ENCODE measurements at places on chromosomes 12 and 14.

DNA sequence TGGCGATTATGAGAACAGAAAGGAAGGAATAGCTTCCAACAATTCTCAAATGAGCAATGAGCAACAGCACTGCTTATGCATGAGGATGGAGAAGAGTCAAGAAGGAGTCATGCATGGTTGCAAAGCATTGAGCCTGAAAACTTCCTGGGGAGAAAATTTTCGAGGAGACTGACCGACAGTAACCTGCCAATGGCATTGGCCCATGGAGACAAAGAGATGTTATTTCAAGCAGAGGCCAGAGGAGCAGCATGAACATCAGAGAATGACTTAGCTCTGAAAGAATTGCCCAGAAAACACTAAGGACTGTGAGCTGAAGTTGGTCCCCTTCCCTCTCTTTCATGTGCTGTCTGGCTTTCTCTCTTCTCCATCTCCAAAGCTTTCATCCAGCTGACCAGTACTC is 343.4 kb downstream of the ADAMTS20 start:
- no peak for DNase-seq

DNA sequence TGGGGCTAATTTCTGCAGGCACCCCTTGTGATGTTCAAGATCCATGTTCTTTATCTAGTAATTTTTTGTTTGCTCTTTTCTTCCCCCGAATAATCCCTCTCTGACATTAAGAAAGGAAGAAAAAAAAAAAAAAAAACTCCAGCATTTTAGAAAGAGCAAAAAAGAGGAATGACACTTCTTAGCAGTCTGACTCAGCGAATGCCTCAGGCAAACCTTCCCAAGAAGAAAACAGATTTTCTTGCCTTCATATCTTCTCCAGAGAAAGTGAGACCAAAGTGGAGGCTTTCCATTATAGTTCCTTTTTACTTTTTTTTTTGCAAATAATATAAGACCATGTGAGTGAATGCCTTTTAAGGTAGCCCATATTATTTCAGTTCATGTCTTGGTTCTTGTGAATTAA is 479.0 kb upstream of the SYT1 start:
- DNase-seq = no peak

GRCh38 chr14:102994689-102995088 is 62.7 kb downstream of the CDC42BPB start:
- no peak for DNase-seq

- DNase-seq = no peak
Observed at GRCh38 chr12:43079476-43079875, 472.5 kb downstream of the ADAMTS20 start.

- no peak for DNase-seq
Observed at GRCh38 chr14:61326847-61327246, 5.5 kb downstream of the PRKCH start.

DNA sequence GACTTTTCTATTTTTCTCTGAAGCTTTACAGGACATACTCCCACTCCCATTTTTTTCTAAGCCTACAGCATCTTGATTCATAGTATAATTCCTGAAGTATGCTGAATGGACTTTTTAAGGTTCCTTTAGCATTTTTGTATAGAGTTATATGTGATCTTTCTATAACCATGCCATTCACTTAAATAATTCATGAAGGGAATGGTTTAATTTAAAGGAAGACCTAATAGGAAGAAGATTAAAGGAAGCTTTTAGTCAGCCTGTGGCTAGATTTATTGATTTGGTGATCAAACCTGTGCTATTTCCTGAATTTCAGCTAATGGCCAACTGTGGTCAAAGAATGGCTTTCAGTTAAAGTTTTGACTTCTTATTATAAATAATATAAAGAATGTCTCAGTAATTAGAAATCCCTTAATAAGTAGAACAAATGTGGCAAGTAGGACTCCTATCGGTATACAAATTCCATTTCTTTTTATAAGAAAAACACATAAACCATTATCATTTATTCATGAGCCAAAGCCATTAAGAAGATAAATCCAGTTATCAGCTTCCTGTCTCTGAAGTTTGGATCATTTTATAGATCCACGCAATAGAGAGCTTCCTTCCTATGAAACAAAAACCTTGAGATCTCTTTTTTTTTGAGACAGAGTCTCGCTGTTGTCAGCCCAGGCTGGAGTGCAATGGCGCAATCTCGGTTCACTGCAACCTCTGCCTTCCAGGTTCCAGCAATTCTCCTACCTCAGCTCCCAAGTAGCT is 4.0 kb upstream of the MAPK1IP1L start:
- DNase-seq = no peak

DNA sequence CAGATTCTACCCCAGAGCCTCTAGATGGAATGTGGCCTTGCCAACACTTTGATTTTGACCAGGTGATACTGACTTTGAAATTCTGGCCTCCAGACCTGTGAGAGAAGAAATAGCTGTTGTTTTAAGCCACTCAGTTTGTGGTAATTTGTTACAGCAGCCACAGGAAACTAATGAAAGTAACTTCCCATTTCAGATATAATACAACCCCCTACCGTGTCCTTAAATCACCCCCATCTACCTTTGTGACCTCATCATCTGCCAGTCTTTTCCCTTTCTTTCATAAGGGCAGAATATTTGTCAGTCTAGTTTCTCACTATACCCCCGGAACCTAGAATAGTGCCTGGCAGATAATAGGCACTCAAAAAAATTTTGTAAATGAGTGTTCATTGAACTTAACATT is 39.6 kb downstream of the PPP4R4 start:
- DNase-seq = peak; percentile 59

GRCh38 chr12:34377243-34378035 is 355.1 kb downstream of the ALG10 start:
- no peak for DNase-seq

GRCh38 chr12:89344862-89345202 is 7.5 kb downstream of the DUSP6 start:
- DNase-seq = no peak

- peak; percentile 47 for DNase-seq
Observed at GRCh38 chr14:70640938-70641547, 673 bp upstream of the TTC9 start.

DNA sequence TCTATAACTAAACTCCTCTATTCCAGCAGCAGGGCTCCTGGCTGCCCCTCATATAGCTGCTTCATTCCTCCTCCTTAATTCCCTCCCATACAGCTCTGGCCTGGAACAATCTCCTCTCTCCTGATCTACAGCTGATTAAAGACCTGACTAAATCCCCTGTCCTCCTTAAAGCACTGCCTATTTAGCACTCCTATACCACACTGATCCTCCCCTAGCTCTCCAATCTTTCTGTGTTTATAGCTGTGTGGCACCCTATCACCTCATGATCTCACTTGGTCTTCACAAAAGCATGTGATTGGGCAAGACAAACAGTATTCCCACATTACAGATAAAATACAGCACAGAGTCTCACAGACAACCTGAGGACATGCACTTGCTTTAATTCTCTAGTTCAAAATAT is 17.4 kb downstream of the FMNL3 start:
- DNase-seq = no peak
